ENCODE measurements at places on chromosomes 6 and 20. TPM values are rescaled to one million over a fixed set of nuclear protein-coding genes. Genes with fewer than 3 reads are reported as not detected.

The DSN1 gene
- total RNA-seq, result 18.3 TPM

The TP53TG5 gene
- total RNA-seq, result not detected

- no peaks in the 10 kb centered on the region for H3K36me3 ChIP-seq
- H3K4me3 ChIP-seq, result peak overlapping the region; percentile 92
- DNase-seq, result peak; percentile 97
- H3K27me3 ChIP-seq, result no peaks in the 10 kb centered on the region
- H3K27ac ChIP-seq, result peak overlapping the region; percentile 95
Observed at GRCh38 chr6:31399589-31400466, 3.6 kb upstream of the MICA start.

DNA sequence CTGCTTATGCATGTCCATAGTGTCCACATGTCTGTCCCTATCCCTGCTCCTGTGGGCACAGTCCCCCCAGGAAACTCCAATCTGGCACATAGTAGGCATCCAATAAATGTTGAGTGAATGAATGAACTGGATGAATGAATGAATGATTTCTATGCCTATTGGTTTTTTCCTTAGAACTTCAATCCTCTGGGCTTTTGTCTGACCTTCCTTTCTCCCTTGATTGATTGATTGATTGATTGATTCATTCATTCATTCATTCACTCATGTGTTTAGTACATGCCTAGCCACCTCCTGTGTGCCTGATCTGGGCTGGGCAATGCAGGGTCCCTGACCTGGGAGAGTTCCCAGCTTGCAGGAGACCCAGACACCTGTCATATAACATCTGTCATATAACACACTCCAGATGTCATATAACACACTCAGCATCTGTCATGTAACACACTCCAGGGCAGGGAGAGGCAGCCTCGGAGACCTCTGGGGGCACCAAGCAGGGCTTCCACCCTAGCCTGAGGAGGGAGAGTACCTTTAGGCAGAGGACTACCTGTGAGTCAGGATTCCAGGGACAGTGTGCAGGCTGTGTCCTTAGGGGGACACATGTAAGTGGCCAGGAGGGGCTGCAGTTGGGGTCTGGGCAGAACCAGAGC, 17.9 kb downstream of the VSTM2L start:
- no peaks in the 10 kb centered on the region for H3K4me1 ChIP-seq
- H3K27ac ChIP-seq, result no peak overlapping the region
- H3K27me3 ChIP-seq, result peaks cover 29% of the 10 kb centered on the region
- no peak for DNase-seq

The DNMT3B gene
- total RNA-seq, result 1.5 TPM

DNA sequence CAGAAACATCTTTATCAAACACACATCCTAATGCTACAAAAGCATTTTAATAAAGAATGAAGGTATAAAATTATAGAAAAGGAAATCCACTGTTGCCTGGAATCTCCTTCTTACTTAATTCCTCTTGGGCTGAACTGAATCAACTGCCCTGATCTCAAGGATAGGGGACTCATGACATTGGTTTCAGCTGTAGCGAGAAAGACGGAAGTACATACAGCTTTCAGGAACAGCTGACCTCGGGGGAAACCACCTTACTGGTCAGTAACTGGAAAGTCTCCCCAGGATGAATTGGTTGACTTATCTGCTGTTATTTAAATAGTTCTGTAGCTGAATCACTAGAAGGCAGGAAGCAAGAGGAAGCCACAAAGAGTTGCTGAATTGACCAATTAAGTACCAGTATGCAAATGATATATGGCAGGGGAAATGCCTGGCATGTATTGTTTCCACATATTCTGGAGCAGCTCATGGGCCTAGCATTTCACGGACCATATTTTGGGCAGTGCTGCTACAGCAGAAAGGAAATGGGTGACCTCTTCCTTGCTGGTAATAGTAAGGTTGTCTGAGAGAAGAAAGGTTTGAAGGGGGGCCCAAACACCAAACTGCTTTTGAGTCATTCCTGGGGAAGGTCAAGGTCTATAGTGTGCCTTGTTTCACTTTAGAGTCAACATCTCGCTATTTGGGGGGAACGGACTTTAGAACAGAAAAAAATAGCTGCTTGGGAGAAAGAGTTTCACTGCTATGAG, 43.7 kb upstream of the MAP7 start:
- peak overlapping the region; percentile 92 for H3K27ac ChIP-seq
- no peaks in the 10 kb centered on the region for H3K27me3 ChIP-seq
- no peaks in the 10 kb centered on the region for H3K36me3 ChIP-seq
- peaks cover 21% of the 10 kb centered on the region for H3K4me1 ChIP-seq
- peak; percentile 96 for DNase-seq
- peak overlapping the region; percentile 50 for H3K4me3 ChIP-seq

All from GM23248 (cell line).